Central memory CD4-positive, alpha-beta T cell (primary cell): ENCODE measurements at places on chromosomes 1 and 21.
A peak's percentile ranks its signal among the peaks of the same experiment; 100 is the strongest.

DNA sequence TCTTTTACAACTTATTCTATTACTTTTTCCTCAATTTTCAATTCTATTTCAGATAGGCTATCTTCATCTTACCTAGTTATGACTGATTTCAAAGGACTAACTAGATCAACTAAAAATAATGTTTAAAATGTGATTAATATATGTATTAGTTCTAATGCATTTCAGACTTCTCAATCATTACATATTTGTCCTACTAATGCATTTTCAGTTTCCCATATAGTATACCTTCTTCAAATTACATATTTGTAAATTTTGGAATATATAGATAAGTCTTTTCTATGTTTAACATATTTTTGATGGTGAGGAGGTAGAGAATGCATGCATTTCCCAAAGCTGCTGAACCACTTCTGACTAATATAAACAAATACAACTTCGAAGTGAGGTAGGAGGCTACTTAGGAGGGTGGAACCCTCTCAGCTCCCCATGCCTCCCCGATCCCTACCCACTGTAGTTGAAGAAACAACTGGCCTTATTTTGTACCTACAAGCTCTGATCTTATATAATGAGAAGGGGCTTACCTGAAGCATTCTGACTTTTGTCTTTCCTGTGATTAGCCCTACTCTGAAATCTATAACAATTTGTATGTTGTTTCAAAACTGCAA lies 1.7 kb downstream of the TRMT1L start:
- DNase-seq = no peak

DNA sequence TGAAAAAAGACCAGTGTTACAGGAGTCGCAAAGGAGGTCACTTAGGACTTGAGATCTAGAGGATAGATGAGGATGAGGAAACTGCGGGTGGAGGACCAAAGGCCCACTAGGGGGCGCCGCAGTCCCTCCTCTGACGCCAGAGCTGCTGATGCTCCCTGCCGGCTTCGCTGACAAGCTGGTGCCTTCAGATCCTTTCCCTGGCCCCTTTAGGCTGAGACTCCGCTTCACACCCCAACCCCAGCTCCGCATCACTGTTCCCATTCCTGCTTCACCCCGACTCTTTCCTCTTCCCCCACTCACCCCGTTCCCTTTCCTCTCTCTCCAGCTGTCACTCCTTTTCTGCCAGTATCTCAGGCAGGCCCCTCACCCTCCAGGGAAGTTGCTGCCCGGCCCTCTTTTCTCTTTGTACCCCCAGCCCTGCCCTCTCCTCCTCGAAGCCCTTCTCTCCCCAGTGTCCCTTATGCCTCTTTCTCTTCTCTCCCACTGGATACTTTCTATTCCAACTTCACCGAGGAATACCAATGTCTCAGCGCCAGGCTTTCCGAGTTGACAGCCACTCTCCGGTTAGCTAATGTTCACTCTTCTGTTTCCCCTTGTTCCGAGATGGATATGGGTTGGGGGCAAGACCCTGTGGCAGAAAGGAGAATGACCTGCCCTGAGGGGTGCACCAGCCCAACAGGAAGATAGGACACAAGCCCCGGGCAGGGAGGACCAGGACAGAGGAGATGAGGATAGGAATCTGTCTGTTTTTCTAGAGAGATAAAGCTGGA lies 4.5 kb downstream of the KCNJ9 start:
- peak; percentile 56 for DNase-seq

DNA sequence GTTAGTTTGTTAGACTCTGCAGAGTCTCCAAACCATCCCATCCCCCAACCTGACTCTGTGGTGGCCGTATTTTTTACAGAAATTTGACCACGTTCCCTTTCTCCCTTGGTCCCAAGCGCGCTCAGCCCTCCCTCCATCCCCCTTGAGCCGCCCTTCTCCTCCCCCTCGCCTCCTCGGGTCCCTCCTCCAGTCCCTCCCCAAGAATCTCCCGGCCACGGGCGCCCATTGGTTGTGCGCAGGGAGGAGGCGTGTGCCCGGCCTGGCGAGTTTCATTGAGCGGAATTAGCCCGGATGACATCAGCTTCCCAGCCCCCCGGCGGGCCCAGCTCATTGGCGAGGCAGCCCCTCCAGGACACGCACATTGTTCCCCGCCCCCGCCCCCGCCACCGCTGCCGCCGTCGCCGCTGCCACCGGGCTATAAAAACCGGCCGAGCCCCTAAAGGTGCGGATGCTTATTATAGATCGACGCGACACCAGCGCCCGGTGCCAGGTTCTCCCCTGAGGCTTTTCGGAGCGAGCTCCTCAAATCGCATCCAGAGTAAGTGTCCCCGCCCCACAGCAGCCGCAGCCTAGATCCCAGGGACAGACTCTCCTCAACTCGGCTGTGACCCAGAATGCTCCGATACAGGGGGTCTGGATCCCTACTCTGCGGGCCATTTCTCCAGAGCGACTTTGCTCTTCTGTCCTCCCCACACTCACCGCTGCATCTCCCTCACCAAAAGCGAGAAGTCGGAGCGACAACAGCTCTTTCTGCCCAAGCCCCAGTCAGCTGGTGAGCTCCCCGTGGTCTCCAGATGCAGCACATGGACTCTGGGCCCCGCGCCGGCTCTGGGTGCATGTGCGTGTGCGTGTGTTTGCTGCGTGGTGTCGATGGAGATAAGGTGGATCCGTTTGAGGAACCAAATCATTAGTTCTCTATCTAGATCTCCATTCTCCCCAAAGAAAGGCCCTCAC lies at the start of gene OLIG2:
TSS of gene OLIG2 (plus strand) at position 447 of the 954 bp plus-strand sequence. CDS start 928 bp downstream, outside the sequence.
- DNase-seq = no peak

DNA sequence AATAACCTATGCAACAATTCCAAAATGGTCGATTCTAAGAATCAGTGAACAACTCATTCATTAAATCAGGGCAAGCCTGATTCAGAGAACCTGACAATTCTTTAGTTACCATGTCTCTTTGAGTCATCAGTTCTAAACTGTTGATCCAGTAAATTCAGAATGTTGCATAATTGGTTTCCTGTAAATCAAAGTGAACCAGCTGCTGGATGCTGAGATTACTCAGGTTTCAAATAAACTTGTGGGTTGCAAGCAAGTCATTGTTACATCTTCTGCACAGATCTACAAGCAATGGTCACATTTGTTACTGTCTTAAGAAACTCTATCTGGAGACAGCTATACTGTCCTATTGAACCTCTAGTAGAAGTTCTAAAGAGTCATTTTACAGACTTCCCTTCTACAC lies 16.5 kb downstream of the PLA2G2D start:
- no peak for DNase-seq

DNA sequence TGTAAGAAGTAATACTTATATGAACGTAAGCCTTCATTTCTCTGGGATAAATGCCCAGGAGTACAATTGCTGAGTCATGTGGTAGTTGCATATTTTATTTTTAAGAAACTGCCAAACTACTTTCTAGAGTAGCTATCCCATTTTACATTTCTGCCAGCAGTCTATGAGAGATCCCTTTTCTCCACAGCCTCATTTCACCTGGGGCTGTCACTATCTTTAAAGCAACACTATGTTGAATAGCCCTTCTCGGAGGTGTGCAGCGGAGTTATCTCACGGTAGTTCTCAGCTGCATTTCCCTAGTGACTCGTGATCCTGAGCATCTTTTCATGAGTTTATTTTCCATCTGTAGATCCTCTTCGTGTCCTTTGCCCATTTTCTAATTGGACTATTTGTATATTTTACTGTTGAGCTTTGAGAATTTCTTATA lies 93.4 kb downstream of the ADARB1 start:
- DNase-seq = no peak
